GM04504 (cell line): ENCODE measurements at places on chromosomes 5 and 9.

DNA sequence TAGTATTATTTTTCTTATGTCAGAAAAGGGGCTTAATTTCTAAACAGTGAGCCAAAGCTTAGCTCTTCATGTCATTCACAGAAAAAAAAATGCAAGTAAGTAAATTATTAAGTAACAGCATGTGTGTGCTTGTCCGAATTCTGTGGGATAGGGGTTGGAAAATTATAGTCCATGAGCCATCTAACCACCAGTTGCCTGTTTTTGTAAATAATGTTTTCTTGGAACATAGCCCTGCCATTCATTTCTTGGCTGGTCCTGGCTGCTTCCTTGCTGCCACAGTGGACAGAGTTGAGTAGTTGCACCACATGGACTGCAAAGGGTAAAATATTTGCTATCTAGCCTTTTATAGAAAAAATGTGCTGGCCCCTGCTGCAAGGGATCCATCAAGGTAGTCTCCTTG, 513.7 kb upstream of the WWC1 start:
- peak; percentile 79 for DNase-seq

- no peak for DNase-seq
Measured at GRCh38 chr9:125346080-125346732, 84.6 kb downstream of the GAPVD1 start.

DNA sequence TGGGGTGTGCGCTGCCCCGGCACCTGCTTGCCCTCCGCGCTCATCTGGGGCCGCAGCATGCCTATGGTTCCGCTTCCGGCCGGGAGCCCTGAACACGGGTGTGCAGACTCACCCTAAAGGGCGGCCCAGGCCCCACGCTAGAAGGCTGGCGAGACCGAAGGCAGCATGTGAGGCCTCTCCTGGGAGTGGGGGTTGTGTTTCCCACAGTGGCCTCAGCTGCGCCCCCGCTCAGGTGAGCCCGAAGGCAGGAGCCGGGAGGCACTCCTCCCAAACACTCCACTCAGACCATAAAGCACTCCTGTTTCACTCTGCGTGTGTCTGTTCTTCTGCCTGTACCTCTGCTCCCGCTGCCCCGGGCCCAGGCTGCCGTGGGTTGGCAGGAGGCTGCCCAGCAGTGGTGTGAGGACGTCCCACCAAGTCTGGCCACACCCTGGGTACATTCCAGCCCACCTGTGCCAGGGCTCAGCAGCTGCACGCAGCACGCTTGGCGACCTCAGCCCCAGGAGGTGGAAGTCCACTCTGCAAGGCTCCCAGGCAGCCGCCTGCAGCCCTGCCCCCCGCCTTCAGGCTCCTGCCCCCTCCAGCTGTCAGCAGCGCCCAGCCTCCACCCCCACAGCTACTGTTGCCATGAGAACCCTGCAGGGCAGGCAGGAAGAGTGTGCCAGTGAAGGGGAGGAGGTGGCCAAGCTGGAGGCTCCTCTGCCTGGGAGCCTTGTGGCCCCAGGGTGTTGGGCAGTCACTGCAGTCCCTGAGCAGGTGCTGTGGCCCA, 1.2 kb upstream of the AJM1 start:
- no peak for DNase-seq

DNA sequence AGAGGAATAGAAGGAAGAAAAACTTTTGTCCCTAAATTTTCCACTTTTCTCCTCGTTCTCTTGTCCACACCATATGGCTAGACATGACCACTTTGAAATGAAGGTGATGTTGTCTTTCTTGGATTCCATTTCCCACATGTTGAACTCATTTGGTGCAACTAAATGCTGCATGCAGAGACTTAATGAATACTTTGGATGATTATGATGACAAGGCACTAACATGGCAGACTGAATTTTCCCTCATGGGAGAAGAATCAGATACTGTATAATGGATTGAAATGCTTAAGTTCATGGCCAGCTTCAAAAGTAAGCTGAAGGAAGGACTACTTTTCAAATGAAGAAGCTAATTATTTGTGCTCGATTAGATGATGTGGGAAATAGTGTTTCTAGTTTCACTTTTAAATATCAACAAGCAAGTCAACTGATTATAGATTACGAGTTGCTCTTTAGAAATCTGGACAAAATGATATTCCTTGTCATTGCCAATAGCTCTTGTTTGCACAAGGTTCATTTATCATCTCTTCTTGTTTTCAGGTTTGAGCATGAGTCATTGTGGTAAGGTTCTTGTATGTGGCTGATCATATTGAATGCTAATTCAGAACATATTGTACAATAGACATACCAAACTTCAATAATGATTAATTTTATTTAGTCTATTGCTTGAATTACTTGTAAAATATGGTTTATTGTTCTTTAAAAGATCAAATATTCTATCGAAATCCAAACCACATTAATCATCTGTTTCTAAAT, 501.3 kb upstream of the FTMT start:
- DNase-seq: no peak

DNA sequence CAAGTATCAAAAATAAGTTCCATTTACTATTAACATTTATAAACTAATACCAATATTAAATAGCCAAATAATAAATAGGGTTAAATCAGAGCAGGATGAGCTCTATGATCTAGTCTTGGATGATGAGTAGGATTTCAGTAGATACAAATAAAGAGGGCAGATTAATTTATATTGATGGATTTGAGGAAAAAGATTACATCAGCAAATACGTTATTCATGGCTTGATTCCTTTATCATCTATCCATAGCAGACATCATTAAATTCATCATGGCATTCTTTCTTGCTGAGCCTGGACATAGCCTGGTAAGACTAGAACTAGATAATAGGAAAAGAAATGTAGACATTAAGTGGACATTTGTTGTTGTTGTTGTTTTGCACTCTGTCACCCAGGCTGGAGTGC, 13.4 kb upstream of the MSMP start:
- DNase-seq: no peak

DNA sequence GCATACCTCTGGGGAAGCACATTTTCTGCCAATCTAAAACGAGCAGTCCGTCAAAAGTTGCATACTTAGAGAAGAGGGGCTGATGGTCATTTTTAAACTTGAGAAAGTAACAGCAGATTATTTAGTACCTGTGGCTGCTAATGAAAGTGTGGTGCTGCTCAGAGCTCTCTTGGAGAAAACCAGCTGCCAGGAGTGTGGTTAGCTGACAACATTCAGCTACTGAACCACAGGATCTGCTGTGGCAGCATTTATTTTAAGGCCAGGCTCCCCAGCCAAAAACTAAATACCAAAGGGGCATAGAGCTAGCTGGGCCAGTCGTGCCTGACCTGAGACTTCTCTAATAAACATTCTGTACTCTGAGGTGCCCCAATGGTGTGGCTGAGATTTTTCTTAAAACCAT, 203.6 kb downstream of the EDIL3 start:
- no peak for DNase-seq
